Central memory CD4-positive, alpha-beta T cell (primary cell): ENCODE measurements at places on chromosomes 4 and X.
A peak's percentile ranks its signal among the peaks of the same experiment; 100 is the strongest.

GRCh38 chr4:20617678-20618396 is 82.4 kb upstream of the PACRGL start:
- DNase-seq, result no peak

DNA sequence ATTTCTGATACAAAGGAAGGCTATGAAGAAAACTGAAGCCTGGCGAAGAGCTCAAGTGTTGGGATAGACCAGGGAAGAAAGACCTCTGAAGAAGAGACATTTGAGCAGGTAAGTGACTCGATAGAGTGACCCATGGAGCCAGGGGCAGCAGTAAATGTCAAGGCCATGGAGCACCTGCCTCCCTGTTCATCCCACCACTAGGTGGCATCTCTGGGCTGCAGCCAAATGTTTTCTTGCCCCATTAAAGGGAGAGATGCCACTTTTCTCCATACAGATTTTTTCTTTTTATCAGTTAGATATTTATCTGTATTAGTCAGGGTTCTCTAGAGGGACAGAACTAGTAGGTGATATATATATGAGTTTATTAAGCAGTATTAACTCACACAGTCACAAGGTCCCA is 4.9 kb upstream of the ZNF81 start:
- peak; percentile 37 for DNase-seq

DNA sequence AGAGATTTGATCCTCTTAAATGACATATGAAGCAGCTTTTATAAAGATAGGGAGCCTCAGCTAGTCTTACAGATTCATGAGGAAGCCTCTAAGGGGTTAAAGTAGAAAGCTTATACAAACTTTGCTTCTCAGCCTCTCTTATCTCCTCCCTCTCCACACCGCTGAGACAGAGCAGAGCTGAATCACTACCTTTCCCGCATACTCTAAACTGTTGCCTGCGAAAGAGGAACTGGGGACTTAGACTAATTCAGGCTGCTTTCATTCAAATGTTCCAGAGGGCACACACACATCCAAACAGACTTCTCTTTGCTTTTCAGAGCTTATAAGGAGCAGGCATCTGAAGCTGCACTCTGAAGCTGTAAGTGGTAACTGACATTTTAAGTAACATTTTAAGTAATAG is at the start of gene SERTM2:
Gene SERTM2, plus strand, starts transcription at position 169 of the 400 bp plus-strand sequence. CDS start 7,213 bp downstream, outside the sequence.
- DNase-seq, result no peak

- no peak for DNase-seq
Measured at GRCh38 chr4:22674700-22675099, 18.0 kb upstream of the GBA3 start.

GRCh38 chr4:121885115-121885514 is 14.8 kb upstream of the BBS7 start:
- no peak for DNase-seq

GRCh38 chr4:29336861-29337260 is 1383.3 kb upstream of the PCDH7 start:
- no peak for DNase-seq

DNA sequence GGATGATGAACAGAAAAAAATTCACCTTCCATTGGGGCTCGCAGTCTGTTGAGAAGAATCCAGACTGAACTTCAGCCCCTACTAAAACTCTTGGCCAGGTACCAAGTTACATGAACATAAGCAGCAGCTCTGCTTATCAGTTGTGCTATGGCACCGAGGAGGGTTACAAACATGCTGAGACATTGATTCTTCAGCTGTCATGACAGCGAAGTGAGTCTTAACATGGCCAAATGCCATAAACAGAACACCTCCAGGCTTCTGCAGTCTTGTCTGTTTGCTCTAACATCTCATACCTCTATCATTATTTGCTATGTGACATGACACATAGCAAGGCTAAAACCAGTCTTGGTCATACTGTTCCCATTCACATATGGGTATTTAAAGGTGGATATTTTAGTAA is 521.5 kb downstream of the GRID2 start:
- no peak for DNase-seq

- no peak for DNase-seq
Measured at GRCh38 chrX:9682456-9682855, 83.2 kb downstream of the GPR143 start.

DNA sequence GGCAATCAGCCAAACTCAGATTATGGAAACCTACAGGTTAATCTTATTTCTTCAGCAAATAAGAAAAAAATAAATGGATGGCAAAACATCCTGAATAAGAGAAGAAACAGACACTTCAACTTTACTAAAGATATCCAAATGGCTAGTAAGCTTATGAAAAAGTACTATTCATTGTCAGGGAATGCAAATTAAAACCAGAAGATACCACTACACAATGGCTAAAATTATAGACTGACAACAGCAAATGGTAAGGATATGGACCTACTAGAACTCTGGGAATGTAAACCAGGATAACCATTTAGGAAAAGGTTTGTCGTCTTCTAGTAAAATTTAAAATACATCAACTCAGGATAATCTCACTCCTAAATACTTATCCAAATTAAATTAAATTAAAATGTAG is 24.3 kb downstream of the GRSF1 start:
- no peak for DNase-seq

GRCh38 chr4:164591666-164592065 is 162.3 kb upstream of the SMIM31 start:
- no peak for DNase-seq

GRCh38 chr4:47830265-47831025 is 7.4 kb downstream of the CORIN start:
- DNase-seq, result no peak

DNA sequence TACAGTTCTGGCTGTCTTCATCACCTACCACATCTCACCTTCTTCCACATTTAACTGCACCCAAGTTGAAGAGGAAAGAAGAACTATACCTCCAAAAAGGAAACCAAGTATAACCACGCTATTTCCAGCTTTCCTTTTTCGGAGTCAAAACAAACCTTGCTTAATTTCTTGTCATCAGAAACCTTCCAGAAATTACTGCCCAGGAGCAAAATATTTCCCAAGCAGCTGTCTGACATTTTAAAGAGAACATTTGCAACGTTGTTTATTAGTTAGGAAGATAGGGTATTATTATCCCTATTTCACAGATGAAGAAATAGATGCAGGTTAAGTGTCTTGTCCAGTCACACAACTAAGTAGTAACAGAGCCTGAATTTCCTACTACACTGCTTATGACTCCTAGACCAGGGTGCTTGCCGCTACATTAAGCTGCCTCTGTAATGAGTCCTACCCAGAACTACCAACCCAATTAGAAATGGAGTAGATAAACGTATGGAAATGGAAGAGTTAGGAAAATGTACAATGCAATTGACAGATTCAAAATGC is 2.2 kb upstream of the ACSL4 start:
- DNase-seq, result no peak

DNA sequence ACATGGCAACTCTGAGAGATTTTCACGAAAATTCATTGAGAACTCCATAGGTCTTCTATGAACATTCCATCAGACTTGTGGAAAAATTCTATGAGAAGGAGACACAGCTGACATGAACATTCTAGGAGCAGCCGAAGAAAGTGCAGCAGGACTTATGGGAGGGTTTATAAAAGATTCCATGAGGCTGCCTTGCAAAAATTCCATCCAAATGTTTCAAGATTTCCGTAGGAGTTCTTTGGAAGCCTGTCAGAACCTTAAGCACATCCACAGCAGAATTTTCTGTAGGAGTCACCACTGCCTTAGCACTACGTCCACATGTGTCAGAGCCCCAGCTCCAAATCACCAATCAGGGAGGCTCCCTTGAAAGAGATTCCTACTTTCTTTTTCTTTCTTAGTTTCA is 67.0 kb upstream of the MSX1 start:
- DNase-seq, result no peak

DNA sequence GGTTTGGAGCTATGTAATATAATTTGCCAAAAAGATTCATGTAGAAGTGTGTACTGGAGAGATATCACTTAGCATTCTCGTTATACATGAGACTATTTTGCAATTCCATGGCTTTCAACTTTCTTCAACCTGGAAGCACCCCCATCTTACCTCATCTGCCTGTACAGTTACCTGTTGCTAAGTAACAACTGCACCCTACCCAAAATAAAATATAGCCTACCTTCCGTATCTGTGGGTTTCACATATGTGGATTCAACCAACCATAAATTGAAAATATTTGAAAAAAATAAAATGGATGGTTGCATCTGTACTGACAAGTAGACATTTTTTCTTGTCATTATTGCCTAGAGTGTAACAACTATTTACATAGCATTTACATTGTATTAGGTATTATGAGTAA is 278.3 kb downstream of the PPP1R2C start:
- no peak for DNase-seq

DNA sequence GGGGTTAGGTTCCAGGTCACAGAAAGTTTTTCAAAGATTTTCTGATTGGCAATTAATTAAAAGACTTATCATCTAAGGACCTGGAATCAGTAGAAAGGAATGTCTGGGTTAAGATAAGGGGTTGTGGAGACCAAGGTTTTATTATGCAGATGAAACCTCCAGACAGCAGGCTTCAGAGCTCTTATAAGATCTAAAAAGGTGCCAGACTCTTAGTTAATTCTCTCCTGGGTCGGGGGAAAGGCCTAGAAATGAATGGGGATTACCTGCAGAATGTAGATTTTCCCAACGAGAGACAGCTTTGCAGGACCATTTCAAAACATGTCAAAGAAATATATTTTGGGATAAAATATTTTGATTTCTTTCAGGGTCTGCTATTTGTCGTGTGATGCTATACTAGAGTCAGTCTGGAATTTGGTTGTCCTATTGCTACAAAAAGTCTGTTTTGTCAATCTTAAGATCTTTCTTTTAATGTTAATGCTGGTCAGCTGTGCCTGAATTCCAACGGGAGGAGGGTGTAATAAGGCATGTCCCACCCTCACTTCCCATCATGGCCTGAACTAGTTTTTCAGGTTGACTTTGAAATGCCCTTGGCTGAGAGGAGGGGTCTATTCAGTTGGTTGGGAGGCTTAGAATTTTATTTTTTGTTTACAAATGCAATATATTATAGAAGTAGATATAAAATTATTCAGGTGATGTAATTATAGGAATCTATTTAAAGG is 15.8 kb downstream of the EGF start:
- DNase-seq, result no peak
